ENCODE measurements at places on chromosomes 2 and 18. TPM values are rescaled to one million over a fixed set of nuclear protein-coding genes. Genes with fewer than 3 reads are reported as not detected.

HOXD1 gene
- total RNA-seq = 1.9 TPM

SLC5A7 gene
- total RNA-seq = not detected

MDH1B gene
- total RNA-seq = 1.9 TPM

DNA sequence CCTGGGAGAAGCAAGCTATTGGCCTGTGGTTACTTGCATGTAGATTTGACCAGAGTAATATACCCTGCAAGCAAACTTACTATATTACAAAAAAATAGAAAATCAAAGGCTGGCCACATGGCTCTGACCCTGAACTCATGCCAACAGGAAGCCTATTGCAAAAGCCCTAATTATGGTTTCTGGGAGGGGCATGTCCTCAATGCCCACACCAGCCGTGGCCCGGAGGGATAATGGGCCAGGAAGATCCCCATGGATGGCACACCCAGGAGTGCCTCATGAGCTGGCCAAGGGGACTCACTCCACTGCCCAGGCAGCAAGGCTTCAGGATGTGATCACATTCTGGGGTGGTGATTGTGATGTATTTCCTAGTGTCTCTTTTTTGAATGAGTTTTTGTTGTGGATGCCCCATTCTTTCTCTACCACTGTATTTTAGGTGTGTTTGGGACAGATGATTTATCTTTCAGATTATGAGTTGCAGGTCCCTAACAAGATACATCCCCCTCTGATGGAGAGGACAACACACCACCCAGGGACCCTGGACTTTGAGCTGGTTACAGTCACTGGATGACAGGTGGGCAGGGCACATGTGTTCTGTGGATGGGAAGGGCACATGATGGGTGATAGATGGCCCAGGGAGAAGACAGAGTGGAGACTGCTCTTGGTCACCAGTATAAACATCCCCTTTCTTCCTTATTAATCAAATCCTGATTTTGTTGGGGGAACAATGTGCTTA, 18.7 kb upstream of the TFCP2L1 start:
- DNase-seq = no peak

GRCh38 chr2:16973586-16974286, 308.1 kb upstream of the CYRIA start:
- DNase-seq = no peak

GRCh38 chr2:46079985-46080560, 217.1 kb upstream of the EPAS1 start:
- no peak for DNase-seq

DNA sequence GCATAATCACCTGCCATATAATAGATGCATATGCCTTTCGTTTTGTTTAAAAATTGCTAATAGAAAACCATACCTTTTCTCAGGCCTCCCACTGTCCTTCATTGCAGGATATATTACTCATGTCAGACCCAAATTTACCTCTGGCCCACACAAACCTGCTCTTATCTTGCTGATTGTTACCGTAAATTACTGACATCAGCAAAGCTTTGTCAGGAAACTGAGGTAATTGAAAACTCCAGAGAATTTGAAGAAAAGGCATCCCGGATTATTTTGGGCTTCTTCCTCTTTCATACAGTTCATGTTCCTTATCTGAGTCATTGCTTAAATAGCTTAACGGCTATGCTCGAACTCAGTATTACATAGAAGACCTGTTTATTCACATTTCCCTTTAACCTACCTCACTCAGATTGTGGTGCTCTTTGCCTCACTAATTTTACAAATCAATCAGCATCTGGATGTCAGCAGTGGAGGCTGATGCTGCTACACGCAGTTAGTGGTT, 145.7 kb downstream of the ZEB2 start:
- no peak for DNase-seq

- DNase-seq = no peak
Observed at GRCh38 chr2:142040556-142040955, 90.3 kb downstream of the LRP1B start.

GRCh38 chr2:133352719-133353118, 215.5 kb downstream of the NCKAP5 start:
- DNase-seq = no peak

DNA sequence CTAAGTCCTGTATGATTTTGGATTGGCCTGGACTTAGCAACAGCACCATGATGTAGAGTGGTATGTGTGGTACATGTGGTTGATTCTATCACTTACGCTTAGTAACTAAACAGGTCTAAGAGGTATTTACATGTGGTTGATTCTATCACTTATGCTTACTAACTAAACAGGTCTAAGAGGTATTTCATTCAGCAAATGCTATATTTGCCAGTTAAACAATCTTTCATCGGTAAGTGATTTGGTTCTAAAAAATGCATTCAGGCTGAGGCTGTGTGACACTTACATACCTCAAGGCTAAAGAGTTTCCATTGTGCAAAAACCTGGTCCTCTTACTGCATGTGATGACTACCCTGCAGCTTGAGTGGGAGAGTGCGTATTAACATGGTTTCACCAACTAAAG, 13.1 kb downstream of the EIF4E2 start:
- no peak for DNase-seq

DNA sequence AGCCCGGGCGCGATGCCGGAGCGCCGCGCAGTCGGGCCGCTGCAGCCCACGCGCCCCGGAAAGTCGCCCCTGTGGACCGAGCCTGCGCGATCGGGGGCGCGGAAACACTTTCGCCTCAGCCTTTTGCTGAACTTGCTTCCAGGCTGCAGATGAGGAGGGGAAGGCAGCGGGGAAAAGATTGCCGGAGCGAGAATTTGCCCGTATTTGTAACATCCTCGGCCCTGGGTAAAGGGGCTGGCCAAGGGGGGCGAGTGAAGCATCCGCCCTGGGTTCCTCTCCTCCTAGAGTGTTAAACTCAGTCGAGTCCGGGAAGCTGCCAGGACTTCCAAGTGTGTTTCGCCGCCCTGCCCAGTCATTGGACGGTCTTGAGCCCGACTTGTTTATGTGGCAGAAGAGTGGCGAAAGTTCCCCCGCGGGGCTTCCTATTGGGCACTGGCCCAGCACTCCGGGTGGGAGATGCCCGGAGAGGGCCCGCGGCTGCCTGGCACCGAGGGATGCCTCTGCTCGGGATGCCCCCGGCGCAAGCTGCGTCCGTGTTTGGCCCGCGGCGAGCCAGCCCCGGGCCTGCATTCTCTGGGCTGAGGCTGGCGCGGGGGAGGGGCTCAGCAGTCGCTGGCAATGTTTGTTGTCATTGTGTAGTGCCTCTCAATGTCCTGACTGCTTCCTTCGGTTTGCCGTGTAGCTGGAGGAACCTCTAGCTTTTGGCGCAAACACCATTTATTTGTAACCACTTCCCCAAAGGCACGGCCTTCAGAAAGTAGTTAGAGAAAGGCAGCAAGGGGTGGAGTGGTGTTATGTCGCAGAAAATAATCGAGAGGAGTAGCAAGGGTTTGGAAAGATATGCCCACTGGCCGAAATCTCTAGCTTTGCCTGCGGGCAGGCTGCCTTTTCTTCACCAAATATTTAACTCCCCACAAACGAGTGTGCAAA, 1.1 kb downstream of the CYBRD1 start:
- peak; percentile 86 for DNase-seq
